G401 (cell line): ENCODE measurements at places on chromosomes 13 and 19. TPM values are rescaled to one million over a fixed set of nuclear protein-coding genes. Genes with fewer than 3 reads are reported as not detected.
A peak's percentile ranks its signal among the peaks of the same experiment; 100 is the strongest.

DNA sequence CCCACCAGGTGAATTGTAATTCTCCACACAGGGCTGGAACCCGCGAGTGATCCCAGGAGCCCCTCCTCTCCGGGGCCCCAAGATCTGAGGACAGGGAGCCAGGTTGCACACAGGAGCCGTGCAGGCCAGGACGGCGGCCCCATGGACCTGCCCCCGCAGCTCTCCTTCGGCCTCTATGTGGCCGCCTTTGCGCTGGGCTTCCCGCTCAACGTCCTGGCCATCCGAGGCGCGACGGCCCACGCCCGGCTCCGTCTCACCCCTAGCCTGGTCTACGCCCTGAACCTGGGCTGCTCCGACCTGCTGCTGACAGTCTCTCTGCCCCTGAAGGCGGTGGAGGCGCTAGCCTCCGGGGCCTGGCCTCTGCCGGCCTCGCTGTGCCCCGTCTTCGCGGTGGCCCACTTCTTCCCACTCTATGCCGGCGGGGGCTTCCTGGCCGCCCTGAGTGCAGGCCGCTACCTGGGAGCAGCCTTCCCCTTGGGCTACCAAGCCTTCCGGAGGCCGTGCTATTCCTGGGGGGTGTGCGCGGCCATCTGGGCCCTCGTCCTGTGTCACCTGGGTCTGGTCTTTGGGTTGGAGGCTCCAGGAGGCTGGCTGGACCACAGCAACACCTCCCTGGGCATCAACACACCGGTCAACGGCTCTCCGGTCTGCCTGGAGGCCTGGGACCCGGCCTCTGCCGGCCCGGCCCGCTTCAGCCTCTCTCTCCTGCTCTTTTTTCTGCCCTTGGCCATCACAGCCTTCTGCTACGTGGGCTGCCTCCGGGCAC is 3.9 kb downstream of the FFAR1 start:
- no peak for DNase-seq

DNA sequence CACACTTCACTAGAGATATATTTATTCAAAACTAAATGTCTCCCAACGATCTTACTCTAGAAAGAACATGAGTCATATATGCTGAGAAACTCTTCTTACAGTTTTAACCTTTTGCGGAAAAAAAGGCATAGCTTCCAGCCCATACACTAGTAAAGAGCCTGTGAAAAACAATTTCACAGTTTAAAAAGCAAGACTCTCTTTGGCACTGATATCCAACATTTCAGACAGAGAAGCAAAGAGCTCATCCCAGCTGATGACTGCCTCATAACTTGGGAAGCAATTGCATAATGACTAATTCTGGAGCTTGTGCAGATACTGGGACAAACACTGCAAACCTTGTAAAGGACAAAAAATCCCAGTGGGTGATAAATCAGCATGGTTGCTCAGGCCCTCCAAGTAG is 88.0 kb downstream of the ENOX1 start:
- DNase-seq: no peak

DNA sequence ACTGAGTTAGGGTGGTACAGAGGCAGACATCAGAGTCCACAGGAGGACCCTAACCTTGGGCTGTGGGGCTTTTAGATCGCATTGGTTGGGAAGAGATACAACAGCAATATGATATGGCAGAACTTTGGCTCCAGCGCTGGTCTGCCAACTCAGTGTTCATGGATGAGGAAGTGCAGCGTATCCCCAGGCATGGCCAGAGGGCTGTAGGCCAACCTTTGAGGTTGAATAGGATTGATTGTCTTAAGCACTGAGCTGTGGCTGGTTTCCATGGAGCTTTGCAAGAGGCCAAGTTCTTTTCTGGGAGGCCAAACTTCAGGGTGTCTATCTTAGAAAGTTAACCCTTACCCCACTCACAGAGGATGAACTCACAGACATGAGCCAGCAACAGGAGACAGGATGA is 144.1 kb upstream of the TMTC4 start:
- peak; percentile 8 for DNase-seq

DNA sequence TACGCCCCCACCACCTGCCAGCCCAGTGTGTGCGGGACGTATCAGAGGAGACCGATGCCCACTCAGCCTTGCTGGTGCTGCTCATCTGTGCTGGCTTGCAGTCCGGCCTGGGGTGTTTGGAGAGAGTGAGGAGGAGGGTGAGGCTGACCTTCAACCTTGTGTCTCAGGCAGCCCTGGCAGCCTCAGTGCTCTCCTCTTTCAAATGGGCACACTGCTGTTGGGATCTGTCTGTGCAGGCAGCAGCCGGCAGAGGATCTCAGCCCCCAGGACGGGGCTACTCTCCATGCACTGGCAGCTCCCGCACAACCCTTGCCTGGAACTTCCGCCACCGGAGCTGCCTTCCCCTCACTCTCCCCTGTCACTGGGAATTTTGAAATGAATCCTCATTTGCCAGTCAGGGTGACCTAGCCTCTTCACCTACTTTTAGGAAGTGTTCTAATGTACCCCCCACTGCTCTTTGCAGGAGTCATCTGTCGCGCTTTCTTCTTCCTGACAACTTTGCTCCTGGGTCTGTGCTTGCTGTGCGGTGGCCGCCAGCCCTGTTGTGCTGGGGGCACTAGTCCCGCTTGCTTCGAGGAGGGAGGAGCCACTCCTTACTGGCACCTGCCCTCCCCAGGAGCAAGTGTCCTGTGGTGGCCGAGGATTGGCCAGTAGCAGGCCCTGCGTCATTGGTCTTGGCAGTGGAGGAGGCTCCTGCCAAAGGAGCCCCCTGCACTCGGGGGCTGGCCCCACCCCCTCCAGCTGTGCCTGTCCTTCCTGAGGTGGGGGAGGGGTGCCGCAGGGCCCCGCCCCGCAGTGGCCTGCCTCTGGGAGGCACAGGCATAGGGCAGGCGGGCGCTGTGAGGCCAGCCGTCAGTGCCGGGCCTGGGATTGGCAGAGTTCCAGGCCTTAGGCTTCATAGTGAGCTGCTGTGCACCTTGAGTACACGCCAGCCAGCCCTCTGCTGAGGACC is 53.4 kb downstream of the TSSK6 start:
- peak; percentile 88 for DNase-seq

DNA sequence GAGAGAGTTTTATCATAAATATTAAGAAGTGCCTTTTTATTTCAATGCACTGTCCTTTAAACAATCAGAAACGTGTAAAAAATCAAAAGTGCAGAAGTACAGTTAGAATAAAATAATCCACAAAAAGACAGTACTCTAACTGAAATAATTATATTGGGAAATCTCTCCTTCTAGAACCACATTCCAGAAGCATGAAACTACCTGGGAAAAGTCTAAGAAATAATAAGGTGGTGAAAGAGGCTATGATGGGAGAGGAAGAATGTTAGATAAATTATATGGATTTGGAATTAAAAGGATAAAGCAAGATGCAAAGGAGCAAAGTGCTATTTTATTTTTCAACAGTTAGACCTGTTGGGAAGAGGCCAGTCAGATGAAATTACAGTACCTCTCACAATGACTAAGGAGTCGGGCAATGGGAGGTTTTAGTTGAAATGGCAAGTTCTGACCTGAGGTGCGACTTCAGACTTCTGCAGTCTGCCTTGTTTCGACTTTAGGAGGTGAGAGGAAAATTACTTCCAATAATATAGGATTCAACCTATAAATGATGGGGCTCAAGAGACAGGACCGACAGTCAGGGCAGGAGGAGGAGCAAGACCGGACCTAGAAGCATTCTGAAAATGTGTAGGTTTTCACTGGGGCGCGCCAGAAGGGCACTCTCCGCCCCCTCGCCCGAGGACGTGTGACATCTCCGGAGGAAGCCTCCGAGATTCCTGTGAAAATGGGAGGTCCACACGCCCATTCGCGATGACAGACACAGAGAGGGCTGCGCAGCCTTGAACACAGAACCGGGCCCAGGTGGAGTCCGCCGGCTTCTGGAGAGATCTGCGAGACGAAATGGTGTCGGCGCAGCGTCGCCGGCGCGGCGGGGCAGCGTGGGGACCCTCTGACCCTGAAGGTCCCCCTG is 717 bp downstream of the SPRYD7 start:
- peak; percentile 61 for DNase-seq

The ATCAY gene
- total RNA-seq: 0.18 and 0.44 TPM in 2 replicates

The CRLF1 gene
- 148 and 169 TPM in 2 replicates for total RNA-seq

The TMEM238 gene
- 0.55 TPM in 1 of 2 replicates, not detected in the other for total RNA-seq

The ADAMTSL5 gene
- total RNA-seq: 0.62 and 2.1 TPM in 2 replicates

The KLF1 gene
- total RNA-seq: not detected in 2 replicates
